ENCODE measurements at places on chromosomes 7 and 10.

DNA sequence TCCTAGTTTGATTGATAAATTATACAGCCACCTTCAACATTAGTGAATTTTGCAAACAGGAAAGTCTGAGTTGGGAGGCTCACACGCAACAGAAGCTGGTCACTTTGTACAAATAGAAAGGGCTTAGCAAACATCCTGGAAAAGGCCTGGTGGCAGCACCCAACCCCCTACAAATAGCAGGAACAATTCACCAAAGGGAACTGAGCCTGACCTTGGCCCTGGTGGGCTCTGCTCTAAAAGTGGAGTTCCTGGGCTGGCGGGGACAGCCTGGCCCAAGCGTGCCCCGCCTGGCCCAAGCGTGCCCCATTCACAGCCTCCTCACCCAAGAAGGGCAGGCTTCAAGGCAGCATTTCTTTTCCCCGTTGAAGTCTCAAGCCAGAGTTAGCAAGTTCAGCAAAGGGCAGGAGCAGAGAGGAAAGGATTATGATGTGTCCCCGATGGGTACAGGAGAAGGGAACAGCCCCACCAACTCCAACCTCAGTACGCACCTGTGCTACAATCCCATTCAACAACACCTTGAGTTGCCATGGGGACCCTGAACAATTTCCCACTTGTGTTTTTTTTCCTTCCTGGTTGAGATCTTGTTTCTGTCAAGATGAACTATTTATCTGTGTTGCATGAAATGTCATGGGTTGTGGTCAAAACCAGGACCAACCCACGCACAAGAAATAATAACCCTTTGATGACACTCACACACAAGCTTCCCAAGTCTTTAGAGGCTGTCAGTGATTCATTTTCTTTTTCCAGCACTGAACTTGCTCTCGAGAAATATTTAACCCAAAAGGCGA is 43.4 kb downstream of the RGS10 start:
- DNase-seq = peak; percentile 63
- no peaks in the 10 kb centered on the region for H3K27me3 ChIP-seq
- no peak overlapping the region for H3K4me3 ChIP-seq
- H3K4me1 ChIP-seq = peaks cover 7% of the 10 kb centered on the region
- peaks cover 5% of the 10 kb centered on the region for H3K36me3 ChIP-seq
- no peak overlapping the region for H3K27ac ChIP-seq

DNA sequence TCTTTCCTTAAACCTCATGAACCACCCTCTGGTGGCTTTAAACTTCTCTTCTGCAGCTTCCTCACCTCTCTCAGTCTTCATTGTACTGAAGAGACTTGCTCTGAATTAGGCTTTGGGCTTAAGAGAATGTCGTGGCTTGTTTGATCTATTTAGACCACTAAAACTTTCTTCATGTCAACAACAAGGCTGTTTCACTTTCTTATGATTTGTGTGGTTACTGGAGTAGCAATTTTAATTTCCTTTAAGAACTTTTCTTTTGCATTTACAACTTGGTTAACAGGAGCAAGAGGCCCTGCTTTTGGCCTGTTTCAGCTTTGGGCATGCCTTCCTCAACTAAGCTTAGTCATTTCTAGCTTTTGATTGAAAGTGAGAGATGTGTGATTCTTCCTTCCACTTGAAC is 38.1 kb upstream of the CDHR3 start:
- H3K27ac ChIP-seq = no peak overlapping the region
- H3K36me3 ChIP-seq = no peaks in the 10 kb centered on the region
- DNase-seq = no peak
- no peaks in the 10 kb centered on the region for H3K4me1 ChIP-seq
- H3K4me3 ChIP-seq = no peak overlapping the region

- H3K4me3 ChIP-seq = no peak overlapping the region
- DNase-seq = peak; percentile 40
- no peaks in the 10 kb centered on the region for H3K36me3 ChIP-seq
- H3K4me1 ChIP-seq = peaks cover 3% of the 10 kb centered on the region
- H3K27me3 ChIP-seq = no peaks in the 10 kb centered on the region
- no peak overlapping the region for H3K27ac ChIP-seq
Measured at GRCh38 chr7:33185786-33186185, 56.4 kb downstream of the BBS9 start.

- H3K36me3 ChIP-seq = no peaks in the 10 kb centered on the region
- no peak overlapping the region for H3K27ac ChIP-seq
- no peak for DNase-seq
- H3K27me3 ChIP-seq = no peaks in the 10 kb centered on the region
Measured at GRCh38 chr7:82230811-82231581, 212.6 kb downstream of the CACNA2D1 start.

DNA sequence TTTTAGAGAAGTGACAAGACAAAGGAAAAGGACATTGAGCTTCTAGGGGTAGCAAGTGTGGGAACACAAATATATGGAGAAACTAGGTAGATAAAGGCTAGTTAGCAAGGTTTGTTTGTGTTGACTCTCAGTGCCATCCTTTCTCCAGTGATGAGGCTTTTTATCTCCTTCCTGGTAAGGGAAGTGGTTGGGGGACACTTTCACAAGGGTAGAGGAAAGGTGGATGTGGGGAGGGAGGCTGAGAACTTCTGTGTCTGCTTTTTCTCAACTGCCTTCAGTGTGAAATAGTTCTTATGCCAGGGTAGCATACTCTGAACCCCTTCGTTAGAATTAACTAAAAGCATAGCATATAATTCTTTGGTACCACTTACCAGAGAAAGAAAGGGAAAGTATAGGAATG is 93.0 kb upstream of the STRIP2 start:
- DNase-seq = no peak
- H3K27me3 ChIP-seq = no peaks in the 10 kb centered on the region
- no peaks in the 10 kb centered on the region for H3K36me3 ChIP-seq
- peaks cover 3% of the 10 kb centered on the region for H3K4me1 ChIP-seq
- H3K4me3 ChIP-seq = no peak overlapping the region
